Astrocyte (in vitro differentiated cells and primary cell): ENCODE measurements at places on chromosomes 7 and 10. TPM values are rescaled to one million over a fixed set of nuclear protein-coding genes. Genes with fewer than 3 reads are reported as not detected.

GRCh38 chr10:69453795-69454194 is 2.5 kb downstream of the TSPAN15 start:
- no peak for DNase-seq

DNA sequence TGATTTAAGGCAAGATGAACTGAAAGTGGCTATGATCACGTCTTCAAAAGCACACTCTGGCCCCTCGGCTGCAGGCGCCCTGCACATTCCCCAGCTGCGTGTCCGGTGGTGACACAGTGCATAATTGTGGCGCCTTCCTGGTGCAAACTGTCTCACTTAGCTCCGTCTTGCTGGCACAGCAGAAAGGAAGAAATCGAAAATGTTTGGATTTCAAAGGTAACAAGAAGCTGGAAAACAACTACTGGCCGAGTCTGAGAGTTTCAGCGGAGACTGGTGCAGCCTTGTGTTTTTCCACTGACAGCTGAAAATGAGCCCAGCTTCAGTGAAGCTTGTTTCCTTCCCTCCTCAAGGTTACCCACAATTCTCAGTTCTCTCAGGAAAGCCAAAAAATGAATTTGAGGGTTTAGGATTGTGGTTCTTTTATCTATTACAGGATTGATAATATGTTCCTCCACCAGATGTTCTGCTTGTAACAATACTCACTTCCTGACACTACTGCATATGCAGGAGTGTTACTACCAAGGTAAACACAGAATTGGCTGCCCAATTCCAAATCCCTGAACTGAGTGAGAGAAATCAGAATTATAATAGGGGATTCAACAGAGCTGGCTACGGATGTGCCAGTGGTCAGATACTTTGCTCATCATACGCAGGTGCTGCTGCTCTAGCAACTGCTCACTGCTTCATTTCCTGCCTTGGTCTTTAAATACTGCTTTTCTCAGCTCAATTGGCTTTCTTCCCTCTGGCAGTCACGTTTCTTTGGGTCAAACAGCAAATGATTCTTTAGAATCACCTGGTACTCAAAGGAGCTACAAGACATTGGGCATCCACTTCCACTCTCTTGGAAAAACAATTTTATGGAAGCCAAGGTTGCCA is 63.7 kb downstream of the TRUB1 start:
- peak; percentile 25 for DNase-seq

The WDR86 gene
- 2.5 and 3.6 TPM in 2 replicates for total RNA-seq

DNA sequence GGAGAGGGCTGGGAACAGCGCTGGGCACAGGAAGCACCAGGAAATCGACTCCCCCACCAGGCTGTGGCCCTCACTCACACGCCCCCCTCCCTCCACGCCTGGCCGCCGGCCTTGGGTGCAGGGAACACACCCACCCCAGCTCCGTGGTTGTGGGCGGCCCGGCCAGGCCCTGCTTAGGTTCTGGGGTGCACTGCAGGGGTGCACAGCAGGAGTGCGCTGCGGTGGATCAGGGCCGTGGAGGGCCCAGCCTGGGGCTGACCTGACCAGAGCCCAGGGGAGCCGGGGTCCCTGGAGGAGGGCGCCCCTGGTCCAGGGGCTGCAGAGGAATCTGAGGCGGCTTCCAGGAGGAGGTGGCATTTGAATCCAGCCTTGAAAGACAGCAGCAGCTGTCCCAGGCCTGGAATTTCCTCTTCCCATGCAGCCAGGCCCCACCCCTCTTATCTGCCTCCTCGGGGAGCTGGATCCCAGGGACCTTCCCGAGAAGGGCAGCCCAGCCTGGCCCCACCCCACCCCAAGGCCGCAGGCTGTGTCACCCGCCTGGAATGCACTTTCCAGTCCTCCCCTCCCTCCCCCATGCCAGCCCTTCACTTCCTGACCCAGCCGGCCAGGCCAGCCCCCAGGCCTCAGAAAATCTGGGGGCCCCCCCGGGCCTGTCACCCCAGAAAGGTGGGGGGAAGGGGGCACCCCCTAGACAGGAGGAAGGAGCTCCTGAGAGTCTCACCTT is 18.4 kb upstream of the PDGFA start:
- DNase-seq = peak; percentile 86

DNA sequence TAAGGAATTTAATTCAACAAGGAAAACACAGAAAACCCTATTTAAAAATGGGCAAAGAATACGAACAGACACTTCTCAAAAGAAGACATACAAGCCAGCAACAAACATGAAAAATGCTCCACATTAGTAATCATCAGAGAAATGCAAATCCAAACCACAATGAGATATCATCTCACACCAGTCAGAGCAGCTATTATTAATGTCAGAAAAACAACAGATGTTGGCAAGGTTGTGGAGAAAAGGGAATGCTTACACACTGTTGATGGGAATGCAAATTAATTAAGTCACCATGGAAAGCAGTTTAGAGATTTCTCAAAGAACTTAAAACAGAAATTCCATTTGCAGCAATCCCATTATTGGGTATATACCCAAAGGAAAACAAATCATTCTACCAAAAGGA is 55.2 kb downstream of the GCC1 start:
- DNase-seq = peak; percentile 47

- no peak for DNase-seq
Measured at GRCh38 chr10:101135141-101136006, 4.3 kb downstream of the TLX1 start.

- DNase-seq = no peak
Measured at GRCh38 chr10:6520138-6520537, 59.9 kb downstream of the PRKCQ start.

DNA sequence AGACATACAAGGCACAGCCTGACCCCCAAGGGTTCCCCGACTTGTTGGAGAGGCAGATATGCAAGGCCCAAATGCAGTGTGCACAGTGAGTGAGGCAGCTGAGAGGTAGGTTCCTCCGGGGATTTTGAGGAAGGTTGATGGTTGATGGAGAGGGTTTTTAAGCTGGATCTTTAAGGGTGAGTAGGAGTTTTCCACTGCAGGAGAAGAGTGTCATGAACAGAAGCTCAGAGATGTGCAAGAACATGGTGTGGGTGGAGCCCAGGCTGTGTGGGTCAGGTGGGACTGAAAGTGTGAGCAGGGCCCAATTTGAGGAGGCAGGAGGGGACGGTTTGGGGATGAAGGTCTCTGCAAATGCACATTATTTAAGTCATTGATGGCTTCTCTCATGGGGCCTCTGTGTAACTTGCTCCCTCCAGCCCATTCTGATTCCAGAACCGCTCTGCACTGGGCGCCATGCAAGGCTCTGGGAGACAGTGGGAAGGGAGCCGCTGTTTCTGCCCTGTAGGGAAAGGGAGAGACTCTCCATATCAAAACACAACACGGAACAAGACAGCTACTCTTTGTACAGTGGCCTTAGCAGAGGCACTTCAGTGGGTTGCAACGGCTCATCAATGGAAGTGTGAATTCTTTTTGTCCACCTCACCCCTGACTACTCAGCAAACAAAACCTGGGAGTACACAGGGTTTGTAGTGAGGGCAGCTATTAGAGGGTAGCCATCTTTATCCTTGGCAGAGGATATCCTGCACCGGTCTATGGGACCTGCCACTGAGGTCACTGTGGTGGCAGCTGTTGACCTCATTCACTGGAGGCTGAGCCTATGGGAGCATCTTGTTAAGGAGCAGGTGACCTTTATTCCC is 29.7 kb downstream of the RAMP3 start:
- DNase-seq = no peak

GRCh38 chr7:146510088-146510680 is 393.6 kb downstream of the CNTNAP2 start:
- DNase-seq = no peak

DNA sequence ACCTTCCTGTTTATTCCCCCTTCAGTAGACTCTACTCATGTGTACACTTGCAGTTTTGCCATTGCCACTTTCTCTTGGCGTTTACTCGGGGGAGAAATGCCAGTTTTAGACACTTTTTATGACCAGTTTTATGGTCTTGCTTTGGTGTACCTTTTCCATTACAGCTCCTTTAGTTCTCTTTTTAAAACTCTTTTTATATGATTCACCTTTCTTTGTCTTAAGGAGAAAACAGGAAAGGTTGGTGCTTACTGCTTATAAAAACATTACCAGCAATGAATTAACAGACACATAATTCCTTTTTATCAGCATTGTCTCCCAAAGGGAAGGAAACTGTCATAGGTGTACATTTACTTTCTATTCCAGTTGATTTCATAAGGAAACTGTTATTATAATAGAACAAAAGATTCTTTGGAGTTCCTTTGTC is 11.9 kb downstream of the TSPAN13 start:
- no peak for DNase-seq

The NPFFR1 gene
- not detected in 2 replicates for total RNA-seq

- DNase-seq = no peak
Measured at GRCh38 chr10:11161910-11162309, 144.2 kb downstream of the CELF2 start.

The GIMAP5 gene
- total RNA-seq = 0.14 TPM in 1 of 2 replicates, not detected in the other

DNA sequence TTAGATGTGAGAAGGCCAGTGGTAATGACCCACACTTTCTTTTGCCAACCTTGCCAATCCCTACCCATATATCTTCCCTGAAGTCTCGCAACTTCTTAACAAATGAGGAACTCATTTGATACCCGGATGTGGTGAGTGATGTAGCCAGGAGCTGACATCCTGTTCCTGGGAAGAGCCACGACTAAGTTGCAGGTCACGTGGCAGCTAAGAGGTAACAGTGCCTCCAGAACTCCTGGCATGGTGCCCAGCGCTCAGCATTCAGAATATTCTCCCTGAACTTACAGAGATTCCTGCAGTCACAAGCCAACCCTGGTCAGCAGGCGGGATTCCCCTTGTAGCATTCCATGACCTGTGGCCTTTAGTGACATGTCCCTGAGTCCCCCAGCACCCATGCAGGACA is 282.5 kb downstream of the GALNT17 start:
- DNase-seq = no peak

DNA sequence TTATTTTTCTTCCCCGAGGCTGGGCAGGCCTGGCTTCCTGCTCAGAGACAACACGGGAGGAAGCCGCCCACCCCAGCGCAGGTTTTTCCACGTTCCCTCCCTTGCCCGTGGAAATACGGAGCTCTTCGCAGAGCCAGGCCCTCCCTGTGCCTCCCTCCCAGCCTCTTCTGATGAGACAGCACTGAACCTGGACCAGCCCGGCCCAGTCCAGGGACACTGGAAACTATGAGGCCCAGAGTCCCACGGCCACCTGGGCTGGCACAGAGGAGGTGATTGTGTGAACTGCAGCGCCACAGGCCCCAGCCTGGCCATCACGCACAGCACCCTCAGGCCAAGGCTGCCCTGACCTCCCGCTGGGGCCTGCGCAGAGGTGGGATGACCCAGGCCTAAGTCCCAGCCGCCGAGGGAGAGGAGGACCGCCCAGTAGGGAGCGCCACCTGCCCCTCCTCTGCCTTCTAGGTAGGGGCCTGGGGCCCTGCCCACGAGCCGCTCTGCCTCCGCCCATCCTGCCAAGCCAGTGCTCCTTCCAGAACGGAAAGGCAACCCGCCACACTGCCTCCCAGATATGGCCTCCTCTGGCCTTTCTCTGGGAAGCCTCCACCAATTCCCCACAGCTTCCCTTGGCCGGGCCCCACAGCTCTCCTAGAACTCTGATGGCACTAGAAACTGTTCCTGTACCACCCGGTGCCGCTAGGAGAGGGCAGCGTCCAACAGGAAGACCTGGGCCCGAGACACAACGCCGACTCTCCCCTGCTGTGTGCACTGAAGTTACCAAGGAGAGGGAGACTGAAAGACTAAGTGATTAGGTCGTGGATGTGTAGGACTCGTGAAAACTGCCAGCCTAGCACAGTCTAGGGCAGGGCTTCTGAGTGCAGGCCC is 57.2 kb downstream of the PROSER2 start:
- DNase-seq = no peak
